Inflammatory macrophage treated with lipopolysaccharide for 4 hours (primary cell): ENCODE measurements at places on chromosomes 13 and 19.

DNA sequence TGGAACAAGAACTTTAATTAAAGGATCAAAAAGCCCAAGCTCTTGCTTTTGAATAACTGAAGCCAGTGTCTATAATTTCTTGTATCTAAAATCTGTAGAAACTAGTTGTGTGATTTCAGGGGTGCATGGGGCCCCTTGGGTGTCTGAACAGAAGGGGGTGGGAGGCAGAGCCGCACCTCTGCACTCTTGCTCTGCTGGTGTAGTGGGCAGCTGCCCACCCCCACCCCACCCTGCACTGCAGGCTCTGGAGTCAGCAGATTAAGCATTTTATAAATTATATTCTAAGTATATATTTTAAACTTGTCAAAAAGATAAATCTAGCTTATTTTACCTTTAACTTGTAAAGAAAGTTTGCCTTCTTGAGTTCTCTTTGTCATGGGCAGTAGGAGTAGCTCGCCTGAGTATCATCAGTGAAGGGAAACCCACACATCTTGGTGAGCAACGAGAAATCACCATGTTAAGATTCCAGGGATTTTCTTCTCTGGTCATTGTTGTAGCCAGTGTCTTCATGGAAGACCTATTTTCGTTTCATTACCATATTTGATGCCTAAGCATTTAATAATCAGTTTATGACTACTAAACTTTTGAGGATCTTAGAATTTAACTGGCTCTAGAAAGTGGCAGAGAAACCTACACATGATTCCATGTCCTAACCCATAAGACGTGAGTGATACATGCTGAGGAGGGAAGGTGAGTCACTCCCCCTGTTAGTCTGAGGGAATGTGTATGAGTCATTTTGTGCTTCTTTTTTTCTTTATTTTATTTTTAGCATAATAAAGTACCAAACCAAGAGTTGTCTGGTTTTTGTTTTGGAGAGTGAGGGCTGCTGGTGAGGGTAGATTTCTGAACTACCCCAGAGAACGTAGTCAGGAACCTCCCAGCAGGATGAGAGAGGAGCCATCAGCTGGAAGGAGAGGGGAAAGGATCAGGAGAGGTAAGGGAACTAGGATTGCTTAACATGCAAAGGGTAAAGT lies 7.7 kb downstream of the UBE2L5 start:
- DNase-seq: peak; percentile 88

GRCh38 chr19:940591-941291 lies 14.9 kb downstream of the ARID3A start:
- peak; percentile 66 for DNase-seq

- no peak for DNase-seq
Measured at GRCh38 chr19:791007-791566, 6.2 kb upstream of the PTBP1 start.

DNA sequence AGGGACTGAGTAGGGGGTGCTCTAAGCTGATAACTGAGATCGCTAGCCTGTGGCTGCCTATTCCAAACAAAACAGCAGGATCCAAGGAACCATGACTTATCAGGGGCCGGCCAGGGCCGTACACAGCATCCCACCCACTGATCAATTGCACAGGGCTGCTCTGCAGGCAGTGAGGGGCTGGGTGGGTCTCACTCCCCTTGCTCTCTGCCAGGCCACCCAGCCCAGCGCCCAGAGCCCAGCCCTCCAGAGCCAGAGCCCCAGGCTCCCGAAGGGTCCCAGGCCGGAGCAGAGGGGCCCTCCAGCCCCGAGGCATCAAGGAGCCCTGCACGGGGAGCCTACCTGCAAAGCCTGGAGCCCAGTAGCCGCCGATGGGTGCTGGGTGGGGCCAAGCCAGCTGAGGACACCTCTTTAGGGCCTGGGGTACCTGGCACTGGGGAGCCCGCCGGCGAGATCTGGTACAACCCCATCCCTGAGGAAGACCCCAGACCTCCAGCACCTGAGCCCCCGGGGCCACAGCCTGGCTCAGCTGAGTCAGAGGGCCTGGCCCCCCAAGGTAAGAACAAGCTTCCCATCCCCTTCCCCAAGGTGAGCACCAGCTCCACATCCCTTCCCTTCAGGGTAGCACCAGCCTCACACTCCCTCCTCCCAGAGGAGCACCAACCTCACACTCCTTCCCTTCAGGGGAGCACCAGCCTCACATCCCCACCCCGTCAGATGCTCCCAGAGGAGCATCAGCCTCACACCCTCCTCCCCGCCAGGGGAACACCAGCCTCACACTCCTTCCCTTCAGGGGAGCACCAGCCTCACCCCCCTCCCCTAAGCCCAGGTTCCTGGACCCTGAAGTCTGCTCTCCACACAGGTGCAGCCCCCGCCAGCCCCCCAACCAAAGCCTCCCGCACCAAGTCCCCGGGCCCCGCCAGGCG lies 1.9 kb downstream of the SYDE1 start:
- DNase-seq: no peak

DNA sequence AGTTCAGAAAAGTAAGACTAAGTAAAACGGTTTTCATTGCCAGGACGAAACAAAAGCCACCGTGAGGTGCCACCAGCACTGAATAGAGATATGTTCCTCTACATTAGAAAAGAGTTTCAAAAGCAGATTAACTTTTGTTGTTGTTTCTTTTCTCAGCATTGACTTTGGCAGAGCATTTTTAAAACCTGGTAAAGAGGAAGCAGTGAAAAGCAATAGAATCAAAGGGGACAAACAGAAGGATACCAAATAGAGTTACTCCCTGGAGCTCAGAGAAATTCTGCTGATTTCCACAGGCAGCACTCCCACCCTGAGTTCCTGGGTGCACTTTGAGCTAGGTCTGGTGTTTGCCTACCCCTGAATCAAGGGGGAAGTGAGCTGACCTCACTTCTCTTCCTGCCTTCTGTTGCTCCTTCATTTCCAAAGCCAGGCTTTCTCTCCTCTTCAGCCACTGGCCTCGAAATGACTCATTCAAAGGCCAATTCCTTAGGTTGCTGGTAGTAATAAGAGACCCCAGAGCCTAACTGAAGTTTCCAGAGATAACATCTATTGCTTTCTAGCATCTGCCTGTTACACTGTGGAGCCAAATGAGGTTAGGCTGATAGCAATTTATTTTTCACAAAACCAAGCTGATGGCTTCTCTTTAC lies 11.3 kb upstream of the ERICH6B start:
- peak; percentile 7 for DNase-seq

DNA sequence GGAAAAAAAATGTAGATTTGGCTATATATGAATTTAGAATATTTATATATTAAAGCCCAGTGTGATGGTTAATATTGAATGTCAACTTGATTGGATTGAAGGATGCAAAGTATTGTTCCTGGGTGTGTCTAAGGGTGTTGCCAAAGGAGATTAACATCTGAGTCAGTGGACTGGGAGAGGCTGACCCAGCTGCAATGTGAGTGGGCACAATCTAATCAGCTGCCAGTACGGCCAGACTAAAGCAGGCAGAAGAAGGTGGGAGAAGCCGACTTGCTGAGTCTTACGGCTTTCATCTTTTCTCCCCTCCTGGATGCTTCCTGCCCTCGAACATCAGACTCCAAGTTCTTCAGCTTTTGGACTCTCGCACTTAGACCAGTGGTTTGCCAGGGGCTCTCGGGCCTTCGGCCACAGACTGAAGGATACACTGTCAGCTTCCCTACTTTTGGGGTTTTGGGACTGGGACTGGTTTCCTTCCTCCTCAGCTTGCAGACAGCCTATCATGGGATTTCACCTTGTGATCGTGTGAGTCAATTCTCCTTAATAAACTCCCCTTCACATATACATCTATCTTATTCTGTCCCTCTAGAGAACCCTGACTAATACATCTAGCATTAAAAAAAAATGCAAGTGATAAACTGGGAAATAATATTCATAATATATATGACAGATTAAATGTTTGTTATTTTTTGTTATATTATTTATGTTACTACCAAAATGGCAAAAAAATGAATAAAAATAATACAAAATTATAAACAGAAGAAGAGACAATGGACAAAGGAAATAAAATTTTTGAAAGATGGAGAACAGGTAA lies 122.4 kb downstream of the DLEU7 start:
- DNase-seq: peak; percentile 48

DNA sequence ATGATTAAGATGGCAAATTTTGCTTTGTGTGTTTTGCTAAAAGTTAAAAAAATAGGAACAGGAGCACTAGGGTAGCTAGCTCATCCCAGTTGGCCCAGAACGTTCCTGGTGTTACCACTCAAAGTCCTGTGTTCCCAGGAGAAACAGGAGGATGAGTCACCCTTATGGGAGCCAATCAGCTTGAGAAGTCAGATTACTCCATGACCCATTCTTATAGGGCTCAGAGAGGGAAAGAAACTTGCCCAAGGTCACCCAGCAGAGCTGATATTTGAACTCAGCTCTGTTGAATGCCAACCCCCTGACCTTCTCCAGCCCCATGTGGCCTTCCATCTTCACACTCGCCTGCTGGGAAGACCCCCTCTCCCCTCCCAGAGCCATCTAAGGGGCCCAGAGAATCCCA lies 13.0 kb downstream of the NMRK2 start:
- DNase-seq: no peak

GRCh38 chr19:13052447-13053175 lies 50.0 kb downstream of the LYL1 start:
- DNase-seq: no peak

GRCh38 chr13:93861818-93862217 lies 617.7 kb downstream of the DCT start:
- DNase-seq: no peak

DNA sequence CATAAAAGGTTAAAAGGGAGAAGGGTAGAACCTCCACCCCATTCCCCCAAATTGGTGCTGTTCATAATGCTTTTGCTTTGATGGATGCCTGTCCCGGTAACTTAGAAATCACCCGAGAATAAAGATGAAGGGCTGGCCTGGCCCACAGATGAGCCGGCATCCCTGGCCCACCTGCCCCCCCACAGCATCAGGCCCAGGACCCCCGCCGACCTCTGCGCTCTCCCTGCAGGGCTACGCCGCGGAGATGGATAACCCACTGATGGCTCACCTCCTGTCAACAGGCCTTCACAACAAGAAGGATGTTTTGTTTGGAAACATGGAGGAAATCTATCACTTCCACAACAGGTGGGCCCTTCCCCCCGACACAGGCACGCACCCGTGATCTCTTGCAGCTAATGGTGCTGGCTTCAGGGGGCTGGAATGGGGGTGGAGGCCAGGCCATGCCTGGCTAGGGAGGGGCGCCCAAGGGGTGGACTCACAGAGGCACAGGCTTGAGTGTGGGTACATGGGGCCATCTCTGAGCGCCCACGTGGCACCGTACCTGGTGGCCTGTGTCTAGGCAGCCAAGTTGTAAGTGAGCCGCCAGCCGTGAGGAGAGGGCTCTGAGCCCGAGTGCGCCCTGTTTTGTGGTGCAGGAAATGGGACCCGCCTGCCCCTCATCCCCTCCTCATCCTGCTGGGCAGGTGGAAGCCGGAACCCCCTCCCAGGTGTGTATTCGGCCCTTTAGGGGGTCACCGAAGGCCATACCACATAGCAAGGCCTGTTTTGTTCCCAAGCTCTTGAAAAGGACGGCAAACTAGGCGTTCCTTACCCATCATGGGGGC lies 23.2 kb upstream of the F7 start:
- DNase-seq: no peak

GRCh38 chr19:43527860-43528622 lies 1.0 kb upstream of the ETHE1 start:
- DNase-seq: peak; percentile 31

GRCh38 chr19:11034449-11035213 lies 54.6 kb upstream of the LDLR start:
- DNase-seq: no peak

DNA sequence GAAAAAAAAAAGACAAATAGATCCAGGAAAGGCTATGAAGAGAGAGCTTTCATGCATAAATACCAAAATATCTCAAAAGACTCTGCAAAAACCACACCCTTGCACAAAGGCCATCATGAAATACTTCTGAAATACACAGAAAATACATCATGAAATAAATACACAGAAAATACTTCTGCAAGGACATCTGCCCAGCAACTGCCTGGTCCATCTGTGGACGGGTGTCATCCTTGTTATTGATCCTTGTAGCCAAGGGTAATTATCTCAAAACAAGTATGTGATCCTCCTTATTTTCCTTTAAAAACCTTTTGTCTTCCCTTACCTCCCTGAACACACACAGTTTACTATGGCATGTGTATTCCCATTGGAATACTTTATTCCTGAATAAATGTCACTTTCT lies 6.9 kb downstream of the USPL1 start:
- DNase-seq: no peak

DNA sequence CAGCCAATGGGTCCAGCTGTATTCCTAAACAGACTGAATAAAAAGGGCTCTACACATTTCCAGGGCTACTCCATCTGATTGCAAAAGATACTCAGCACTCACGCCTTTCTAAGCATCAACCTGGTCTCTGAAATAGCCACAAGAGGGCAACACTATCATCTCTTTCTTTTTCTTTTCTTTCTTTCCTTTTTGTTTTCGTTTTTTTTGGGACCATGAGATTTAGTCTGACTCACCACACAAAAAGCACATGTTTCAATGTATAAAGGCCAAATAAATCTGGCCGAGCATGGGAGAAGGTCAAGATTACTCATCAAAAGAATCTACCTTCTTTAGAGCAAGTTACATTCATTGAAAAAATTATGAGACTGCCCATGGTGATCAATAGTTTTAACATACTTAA lies 805.6 kb upstream of the ARGLU1 start:
- DNase-seq: no peak

GRCh38 chr13:64505336-64505910 lies 2724.7 kb downstream of the PCDH9 start:
- DNase-seq: no peak

DNA sequence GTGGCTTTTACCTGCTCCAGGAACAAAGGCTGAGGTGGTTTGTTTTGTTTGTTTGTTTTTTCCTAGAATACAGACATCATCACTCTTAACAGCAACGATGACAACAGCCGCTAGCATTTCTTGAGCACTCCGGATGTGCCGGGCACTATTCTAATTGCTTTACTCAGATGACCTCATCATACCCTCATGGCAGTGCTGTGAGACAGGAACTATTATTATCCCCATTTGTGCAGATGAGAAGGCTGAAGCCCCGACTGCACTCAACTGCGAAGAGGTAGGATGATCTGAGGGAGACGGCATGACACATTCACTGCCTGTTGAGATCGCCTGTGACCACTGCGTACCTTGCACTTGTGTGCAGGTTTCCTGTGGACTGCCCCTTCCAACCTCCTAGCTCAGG lies 66.5 kb downstream of the CCDC70 start:
- no peak for DNase-seq

DNA sequence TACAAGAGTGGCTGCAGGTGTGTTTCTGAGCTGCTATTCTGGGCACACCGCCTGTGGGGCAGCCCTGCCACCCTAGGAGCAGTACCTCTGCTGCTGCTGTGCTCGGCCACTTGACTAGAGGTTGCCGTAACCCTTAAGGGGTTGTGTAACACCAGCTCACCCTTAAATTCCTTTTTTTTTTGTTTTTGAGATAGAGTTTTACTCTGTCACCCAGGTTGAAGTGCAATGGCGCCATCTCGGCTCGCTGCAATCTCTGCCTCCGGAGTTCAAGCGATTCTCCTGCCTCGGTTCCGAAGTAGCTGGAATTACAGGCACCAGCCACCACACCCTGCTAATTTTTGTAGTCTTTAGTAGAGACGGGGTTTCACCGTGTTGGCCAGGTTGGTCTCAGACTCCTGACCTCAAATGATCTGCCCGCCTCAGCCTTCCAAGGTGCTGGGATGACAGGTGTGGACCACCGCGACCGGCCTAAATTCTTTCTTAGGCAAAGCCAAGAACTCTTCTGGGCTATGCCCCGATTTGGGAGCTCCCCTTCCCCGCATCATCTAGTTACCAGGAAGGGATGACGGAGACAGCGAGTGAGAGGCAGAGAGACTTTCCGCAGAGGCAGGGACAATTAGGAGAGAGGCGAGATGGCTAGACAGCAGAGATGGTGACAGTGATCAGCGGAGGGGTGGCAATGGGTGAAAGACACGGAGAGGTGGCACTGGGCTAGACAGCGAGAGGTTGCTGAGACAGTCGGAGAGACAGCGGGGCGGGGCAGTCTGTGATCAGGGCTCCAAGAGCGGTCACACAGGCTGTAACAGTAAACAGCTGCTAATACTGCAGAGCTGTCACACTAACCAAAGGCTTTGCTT lies 4.4 kb upstream of the LILRA5 start:
- DNase-seq: peak; percentile 71
